ENCODE measurements at places on chromosomes 3 and 15. TPM values are rescaled to one million over a fixed set of nuclear protein-coding genes. Genes with fewer than 3 reads are reported as not detected.

The FAM81A gene
- 0.37 TPM for total RNA-seq

The TGM4 gene
- not detected for total RNA-seq

The EMC7 gene
- 50.4 TPM for total RNA-seq

The GPR62 gene
- total RNA-seq = 0.20 TPM

DNA sequence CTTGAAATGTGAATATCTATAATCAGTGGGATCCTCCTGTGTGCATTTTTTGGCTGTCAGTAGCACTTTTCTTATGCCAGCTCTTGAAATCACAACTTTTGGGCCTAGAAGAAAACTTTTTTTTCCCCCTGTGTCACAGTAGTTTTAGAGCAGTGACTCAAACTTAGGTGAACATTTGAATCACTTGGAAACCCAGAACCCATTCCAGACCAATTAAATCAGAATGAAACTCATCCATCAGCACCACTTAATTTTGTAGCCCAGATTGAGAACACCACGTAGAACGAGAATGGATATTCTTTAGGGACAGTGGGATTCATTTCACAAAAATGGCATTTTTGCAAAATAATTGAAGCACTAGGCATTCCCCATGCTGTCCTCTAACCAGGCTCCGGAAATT is 224.8 kb upstream of the NANOGP8 start:
- no peaks in the 10 kb centered on the region for H3K27me3 ChIP-seq
- no peak for DNase-seq
- H3K4me1 ChIP-seq = peaks cover 12% of the 10 kb centered on the region
- no peaks in the 10 kb centered on the region for H3K36me3 ChIP-seq

- peaks cover 68% of the 10 kb centered on the region for H3K36me3 ChIP-seq
- H3K4me1 ChIP-seq = peaks cover 13% of the 10 kb centered on the region
- H3K27me3 ChIP-seq = no peaks in the 10 kb centered on the region
- no peak overlapping the region for H3K4me3 ChIP-seq
- H3K27ac ChIP-seq = no peak overlapping the region
Measured at GRCh38 chr15:90358124-90359033, 6.3 kb downstream of the ZNF774 start.

DNA sequence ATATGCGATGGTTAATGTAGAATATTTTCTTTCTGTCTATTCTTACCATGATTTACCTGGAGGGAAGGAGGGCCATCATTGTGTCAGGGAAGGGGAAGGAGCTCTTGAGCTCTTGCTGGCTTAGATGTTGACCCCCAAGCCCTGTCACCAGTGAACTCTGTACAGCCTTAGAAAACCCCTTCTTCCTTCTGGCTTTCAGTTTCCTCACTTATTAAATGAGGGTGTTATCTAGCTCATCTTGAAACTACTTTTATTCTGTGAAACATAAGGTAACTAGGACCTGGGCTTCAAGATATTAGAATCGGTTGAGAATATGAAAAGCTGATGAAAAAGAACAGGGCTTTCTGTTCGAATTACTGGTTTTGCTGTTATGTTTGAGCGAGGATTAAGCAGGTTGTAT is 25.1 kb upstream of the UTS2B start:
- peaks cover 26% of the 10 kb centered on the region for H3K36me3 ChIP-seq
- no peak overlapping the region for H3K4me3 ChIP-seq
- H3K4me1 ChIP-seq = peaks cover 41% of the 10 kb centered on the region
- no peaks in the 10 kb centered on the region for H3K27me3 ChIP-seq

GRCh38 chr15:101676921-101677329 is 24.7 kb upstream of the TM2D3 start:
- H3K36me3 ChIP-seq = peaks cover 2% of the 10 kb centered on the region
- no peaks in the 10 kb centered on the region for H3K27me3 ChIP-seq
- no peak overlapping the region for H3K27ac ChIP-seq
- no peak for DNase-seq

DNA sequence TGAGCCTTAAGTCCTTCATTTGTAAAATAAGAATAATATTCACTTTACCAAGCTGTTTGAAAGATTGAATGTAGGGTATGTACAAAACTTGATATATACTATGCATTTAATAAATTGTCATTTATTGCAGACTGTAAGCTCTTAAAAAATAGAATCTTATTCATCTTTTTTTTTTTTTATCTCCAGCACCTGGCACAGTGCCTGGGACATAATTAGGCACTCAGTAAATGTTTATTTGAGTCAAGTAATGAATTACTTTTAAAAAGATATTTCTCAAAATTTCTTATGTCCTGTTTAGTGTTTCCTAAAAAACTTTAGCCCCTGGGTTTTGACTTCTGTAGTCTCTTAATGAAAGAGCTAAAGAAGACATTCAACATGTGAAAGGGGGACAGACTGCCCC is 71.7 kb downstream of the TOP2B start:
- peaks cover 17% of the 10 kb centered on the region for H3K4me1 ChIP-seq
- H3K27me3 ChIP-seq = no peaks in the 10 kb centered on the region
- H3K4me3 ChIP-seq = no peak overlapping the region
- no peak for DNase-seq
- peak overlapping the region; percentile 60 for H3K27ac ChIP-seq

DNA sequence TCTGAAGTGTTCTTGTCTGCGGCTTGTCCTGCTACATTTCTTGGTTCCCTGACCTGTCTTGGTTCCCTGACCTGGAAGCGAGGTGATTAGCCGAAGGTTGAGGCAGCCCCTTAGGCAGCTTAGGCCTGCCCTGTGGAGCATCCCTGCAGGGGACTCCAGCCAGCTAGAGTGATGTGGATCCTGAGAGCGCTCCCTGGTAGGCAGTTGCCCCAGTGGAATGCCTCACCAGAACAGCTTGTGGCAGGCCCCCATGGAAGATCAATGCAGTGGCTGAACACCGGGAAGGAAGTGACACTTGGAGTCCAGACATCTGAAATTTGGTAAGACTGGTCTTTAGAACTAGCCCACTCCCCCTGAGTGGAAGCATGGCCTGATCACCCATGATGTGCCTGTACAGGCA is 5.5 kb upstream of the ROBO1 start:
- no peak overlapping the region for H3K27ac ChIP-seq
- H3K36me3 ChIP-seq = no peaks in the 10 kb centered on the region
- H3K27me3 ChIP-seq = no peaks in the 10 kb centered on the region
- H3K4me1 ChIP-seq = no peaks in the 10 kb centered on the region
